ENCODE measurements at places on chromosomes 2 and 18.

DNA sequence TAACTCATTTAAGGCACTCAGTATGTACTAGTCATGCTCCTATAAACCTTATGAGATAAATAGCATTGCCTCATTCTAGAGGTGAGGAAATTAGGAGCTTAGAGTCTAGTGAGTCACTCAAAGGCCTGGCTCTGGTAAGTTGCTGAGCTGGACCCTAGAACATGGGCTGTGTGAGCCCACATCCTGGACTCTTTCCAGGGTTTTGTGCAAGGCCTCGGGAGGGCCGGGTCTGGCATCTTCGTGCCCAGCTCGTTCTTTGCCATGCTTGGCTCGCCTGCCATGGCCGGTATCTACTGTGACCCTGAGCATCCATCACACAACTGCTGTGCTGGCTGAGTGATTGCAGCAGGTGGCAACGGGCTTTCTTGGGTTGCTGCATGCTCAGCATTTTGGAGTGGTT lies 168.0 kb downstream of the LPIN1 start:
- DNase-seq, result no peak

DNA sequence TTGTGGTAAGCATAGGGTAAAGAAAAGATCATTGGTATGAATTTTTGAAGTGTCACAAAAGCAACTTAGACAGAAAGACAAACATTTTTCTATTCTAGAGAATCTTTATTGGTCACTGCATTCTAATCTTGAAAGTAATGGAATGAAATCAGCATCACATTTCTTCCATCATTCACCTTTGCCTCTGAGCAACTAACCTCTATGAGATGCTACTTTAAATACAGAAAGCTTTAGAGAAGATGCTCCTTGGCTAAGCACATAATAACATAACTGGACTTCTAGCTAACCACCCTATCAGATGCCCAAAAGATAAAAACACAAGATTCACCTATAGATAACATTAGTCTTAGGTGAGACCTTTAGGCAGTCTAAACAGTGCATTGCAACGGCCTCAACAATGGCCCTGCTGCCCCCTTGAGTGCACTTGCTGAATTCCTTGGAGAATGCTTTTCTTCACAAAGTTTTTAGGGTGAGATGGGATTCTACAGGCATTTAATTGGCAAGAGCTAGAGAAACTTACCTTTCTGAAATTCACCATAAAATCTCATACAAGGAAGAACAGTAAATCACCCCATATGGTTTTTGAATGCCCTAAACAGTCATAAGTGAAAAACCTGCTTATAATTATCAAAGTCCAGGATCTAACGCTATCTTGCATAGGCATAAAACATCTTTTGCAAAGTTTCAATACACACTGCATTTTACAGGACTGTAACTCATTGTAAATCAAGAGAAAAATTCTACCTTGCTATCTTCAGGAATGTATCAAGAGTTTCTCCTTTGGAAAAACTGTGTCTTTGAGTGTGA lies 791.3 kb upstream of the CHAC2 start:
- no peak for DNase-seq

DNA sequence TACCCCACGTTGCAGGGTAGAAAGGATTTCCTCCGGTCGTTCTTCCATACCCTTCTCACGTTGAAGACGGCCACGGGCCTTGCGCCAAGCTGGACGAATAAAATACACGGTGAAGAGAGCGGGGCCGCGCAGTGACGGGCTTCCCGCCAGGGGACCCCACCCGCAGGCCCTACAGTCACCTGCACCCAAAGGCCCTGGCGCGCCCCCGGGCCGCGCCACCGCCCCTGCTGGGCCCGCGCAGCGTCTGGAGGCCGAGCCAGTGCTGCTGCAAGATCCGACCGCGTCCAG lies 199 bp downstream of the FBXO15 start:
- no peak for DNase-seq

DNA sequence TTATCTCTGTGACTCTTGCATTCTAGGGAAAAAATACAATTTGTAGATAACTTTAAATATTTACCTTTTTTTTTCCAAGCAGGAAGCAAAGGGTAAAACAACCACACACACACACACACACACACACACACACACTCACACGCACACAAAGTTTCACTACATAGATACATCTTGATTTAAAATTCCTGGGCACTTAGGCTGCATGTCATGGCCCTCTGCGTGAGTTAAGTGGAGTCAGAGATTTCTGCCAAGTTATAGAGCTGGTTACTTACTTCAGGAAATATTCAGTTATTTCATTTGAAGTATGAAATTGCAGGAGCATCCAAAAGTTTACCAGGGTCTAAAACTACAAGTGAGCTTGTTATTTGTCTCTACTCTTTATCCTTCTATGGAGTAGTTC lies 612.0 kb downstream of the IRS1 start:
- DNase-seq, result no peak

DNA sequence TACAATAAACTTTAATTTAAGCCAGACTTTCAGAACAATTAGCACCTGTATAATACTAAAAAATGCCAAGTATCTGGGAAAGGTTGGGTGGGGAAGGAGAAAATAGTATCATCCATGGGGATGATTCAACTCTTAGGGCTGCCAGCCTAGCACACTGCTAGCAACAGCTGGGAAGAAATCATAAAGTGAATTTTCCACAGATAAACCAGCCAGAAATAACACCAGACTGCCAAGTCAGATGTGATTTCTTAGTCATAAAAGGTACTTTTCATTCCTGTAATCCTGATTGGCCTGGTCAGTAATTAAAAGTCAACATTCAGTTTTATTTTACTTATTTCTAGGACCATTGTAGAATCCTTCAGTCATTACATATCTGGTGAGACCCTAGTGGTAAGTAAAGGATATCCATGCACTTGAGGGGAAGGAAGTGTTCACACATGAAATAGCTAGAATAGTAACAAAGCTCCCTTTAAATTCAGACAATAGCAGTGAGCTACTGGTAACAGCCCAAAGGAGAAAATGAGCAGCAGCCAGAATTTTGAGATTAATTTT lies 59.4 kb downstream of the LIMS1 start:
- no peak for DNase-seq

Data from DMS79 (cell line).